Activated T-cell treated with anti-CD3 and anti-CD28 coated beads for 4 hours (primary cell): ENCODE measurements at places on chromosomes 12 and 14.

DNA sequence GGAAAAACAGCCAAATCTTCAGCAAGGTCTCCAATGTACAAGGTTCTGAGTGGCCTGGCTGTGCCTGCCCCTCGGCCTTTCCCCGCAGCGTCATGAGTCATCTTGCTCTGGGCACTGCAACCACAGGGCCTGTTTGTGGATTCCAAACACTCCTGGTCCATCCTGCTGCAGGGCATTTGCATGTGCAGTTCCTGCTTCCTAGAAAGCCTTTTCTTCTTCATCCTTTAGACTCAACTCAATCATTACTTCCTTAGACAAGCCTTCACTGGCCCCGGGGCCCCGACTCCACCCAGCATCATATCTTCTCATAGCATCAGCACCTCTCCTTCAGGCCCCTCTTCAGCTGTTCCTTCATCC lies 101.8 kb upstream of the EGLN3 start:
- no peak for DNase-seq

DNA sequence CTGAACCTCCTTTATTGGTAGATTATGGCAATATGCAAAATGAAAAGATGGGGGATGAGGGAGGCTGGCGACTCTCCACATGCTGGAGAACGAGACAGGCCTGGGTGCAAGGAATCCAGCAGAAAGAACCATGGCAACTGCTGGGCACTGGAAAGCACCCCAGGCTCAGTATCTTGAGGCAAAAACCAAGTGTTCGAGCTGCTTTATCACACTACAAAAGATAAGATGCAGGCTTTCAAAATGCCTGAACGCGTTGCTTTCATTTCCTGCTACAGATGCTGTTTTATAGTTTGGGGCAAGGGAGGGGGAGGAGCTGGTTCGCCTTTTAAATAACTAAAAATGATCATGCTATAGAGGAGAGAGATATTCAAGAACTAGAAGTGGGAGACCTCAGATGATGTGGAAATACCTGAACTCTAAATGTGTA lies 38.9 kb downstream of the NIN start:
- DNase-seq, result no peak

DNA sequence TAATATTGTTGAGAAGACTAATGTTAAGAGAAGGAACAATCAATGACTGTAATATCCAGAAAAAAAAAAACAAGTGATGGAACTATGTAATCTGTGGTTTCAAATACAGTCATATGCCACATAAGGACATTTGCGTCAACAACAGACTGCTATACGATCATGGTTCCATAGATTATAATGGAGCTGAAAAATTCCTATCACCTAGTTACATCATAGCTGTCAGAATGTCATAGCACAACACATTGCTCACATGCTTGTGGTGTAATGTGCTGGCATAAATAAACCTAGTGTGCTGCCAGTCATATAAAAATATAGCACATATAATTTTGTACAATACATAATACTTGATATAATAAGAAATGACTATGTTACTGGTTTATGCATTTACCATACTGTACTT lies 653.5 kb downstream of the TRHDE start:
- DNase-seq, result no peak

DNA sequence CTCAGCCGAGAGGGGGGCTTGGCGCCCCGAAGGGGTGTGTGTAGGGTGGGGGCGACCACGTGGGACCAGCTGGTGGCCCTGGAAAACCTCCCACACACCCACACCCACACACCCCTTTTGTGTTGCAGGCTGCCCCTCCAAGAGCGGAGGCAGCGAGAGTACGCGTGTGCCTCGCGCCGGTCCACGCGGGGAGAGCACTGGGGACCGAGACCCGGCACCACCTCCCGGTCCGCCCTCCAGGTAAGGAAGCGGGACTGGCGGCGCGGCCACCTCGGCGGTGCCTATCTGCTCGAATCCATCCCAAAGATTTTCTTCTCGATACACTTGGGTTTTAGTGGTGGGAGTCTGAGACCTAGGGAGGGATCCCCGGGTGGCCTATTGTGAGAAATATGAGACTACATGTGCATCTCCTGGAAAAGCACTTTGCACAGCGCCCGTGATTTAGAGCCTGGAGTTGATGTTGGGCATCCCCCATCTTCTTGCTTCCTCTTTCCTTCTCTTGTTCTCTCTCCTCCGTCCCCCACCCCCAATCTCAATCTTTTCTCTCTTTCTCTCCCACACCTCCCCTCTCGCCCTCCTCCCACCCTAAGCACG lies 393 bp downstream of the SYT1 start:
- DNase-seq, result no peak

- DNase-seq, result no peak
Observed at GRCh38 chr12:12845794-12846243, 32.7 kb downstream of the DDX47 start.

- DNase-seq, result no peak
Observed at GRCh38 chr12:15038137-15038536, 65.3 kb downstream of the PDE6H start.

GRCh38 chr14:34007902-34008301 lies 57.0 kb upstream of the EGLN3 start:
- no peak for DNase-seq

GRCh38 chr12:90653040-90653439 lies 301.9 kb downstream of the CCER1 start:
- DNase-seq, result no peak

DNA sequence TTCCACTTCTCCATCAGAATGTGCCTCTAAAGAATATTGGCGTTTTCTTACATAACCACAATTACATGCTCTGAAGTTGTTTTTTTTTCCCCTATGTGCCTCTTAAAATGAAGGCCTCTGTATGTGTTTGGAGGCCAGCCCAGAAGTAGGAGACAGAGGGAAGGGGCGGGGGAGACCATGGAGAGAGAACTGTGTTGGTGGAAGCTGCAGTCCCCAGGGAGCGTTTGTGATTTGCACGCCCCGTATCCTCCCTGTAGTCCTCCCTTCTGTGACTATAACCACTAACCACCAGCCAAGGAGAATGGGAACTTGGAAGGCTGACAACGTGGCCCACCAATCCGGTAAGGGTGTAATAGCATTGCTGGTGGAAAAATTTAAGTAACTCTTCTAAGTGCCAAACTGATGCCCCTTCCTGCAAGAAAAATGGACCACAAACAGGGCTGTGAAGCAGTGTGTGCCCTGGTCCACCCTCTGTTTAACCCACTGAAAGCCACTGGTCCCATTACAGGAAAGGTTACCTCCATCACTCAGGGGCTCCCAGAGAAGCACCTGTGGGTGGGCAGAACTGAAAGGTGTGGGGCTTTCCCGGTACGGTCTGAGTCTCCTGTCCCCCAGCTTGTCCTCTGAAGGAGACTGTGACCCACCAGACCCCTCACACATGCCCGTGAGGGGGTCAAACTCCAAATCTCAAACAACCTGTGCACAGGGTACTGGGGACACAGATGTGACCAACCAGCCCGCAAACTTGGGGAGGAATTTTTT lies 36.8 kb downstream of the CCDC88C start:
- DNase-seq, result no peak

- DNase-seq, result no peak
Observed at GRCh38 chr14:65035049-65035448, 48.4 kb downstream of the FNTB start.

GRCh38 chr12:121620333-121620891 lies 5.9 kb upstream of the ORAI1 start:
- no peak for DNase-seq

DNA sequence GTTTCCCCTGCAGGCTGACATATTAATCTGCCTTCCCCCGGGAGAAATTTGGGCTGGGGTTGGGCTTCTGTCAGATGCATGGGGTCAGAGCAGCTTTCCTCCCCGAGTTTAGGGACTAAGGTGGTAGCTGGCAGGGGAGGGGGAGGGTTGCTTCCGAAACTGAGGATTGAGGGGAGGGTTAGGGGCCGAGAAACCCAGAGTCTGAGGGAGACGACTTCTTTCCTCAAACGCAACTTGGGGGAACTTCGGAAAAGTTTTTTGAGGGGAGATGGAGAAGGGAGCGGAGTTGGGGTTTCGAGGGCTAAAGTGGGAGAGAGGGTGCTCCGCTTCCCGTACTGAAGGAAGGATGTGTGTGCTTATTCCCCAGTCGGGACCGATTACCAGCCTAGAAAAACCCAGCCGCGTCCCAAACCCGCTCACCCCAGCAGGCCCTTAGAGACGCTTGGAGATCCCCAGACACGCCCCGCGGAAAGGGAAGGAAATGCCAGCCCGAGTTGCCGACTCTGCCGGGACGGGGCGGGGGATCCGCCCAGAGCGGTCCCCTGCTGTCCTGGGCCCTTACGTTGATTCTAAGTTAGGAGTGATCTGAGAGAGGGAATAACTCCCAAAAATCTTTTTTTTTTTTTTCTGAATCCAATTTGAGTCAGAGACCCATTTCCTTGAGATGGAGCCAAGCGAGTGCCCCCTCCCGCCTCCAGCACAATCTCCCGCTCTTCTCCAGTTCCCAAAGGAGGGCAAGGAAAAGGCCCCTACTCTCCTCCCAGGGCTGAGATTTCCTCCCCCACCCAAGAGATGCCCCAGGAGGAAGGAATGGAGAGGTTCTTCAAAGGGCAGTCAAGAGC lies 61.9 kb downstream of the SMUG1 start:
- no peak for DNase-seq

DNA sequence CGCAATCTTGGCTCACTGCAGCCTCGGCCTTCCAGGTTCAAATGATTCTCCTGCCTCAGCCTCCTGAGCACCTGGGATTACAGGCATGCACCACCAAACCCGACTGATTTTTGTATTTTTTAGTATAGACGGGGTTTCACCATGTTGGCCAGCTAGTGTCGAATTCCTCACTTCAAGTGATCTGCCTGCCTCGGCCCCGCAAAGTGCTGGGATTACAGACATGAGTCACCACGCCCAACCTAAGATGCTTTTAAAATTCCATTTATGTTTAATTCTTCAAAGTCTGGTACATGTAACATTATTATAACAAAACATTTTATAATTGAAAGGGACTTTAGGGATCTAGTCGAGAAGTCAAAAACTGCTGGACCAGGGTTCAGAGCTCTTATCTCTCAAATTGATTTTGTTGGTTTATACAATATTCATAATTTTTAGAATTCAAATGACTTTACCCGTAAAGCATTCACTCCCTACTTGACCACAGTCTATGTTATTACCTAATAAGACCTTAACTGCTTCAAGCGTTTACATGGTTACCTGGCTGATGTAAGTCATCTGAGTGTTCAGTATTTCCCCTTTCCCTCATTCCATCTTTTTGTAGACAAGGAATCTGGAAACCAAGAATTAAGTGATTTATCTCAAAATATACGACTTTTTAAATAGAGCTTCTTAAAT lies 28.2 kb downstream of the RAP1B start:
- DNase-seq, result no peak

GRCh38 chr14:99574099-99574880 lies 29.7 kb downstream of the CCDC85C start:
- no peak for DNase-seq

- no peak for DNase-seq
Observed at GRCh38 chr12:29389295-29389919, 8.4 kb upstream of the ERGIC2 start.

- DNase-seq, result no peak
Observed at GRCh38 chr12:11917501-11917900, 153.2 kb upstream of the BCL2L14 start.

DNA sequence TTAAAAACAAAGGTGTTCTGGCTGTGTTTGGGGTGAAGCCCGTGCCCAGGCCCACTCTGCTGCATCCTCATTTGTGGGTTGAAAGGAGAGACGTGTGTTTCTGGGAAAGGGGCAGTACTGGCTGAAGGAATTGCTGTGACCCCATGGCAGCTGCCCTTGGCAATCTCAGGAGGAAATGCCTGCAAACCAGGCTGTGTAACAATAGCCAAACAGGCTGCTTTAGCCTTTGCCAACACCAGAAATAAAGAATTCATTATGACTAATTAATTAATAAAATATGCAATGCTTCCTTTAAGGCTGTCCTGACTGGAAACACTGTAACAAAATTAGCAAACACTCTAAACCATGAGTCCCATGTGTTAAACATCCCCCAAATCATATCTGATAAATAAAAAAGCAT lies 53.0 kb upstream of the KRR1 start:
- DNase-seq, result no peak

DNA sequence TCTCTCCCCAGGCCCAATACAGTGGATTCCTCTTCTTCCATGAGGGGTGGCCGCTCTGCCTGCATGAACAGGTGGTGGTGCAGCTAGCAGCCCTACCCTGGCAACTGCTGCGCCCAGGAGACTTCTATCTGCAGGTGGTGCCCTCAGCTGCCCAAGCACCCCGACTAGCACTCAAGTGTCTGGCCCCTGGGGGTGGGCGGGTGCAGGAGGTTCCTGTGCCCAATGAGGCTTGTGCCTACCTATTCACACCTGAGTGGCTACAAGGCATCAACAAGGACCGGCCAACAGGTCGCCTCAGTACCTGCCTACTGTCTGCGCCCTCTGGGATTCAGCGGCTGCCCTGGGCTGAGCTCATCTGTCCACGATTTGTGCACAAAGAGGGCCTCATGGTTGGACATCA lies 3.8 kb downstream of the ARHGEF40 start:
- DNase-seq, result no peak

- no peak for DNase-seq
Observed at GRCh38 chr12:57474430-57474829, 5.2 kb downstream of the ARHGAP9 start.

- no peak for DNase-seq
Observed at GRCh38 chr14:77158175-77158881, 16.7 kb upstream of the ZDHHC22 start.

DNA sequence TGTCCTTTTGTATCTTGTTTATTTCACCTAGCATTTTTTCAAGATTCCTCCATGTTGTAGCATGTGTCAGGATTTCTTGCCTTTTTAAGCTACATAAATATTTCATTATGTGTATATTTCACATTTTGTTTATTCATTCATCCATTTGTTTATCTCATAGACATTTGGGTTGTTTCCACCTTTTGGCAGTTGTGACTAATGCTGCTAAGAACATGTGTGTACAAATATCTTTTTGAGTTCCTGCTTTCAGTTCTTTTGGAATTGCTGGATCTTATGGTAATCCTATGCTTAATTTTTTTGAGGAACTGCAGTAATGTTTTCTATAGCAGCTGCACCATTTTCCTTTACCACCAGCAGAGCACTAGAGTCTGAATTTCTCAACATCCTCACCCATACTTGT lies 62.4 kb downstream of the SCN8A start:
- DNase-seq, result no peak

DNA sequence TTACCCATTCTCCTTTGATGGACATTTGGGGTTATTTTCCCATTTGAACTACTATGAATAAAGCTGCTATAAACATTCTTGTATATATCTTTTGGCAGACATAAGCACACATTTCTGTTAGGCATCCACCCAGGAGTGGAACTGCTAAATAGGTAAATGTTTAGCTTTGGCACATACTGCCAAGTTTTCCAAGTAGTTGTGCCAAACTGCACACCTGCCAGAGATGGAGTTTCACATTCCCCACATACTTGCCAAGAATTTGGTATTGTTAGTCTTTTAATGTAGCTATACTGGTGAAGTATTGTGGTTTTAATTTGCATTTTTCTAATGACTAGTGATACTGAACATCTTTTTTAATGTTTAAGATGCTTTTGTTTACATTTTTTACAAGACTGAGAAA lies 201.0 kb downstream of the GXYLT1 start:
- no peak for DNase-seq
